ENCODE measurements at places on chromosomes 6 and 20.

- no peak for DNase-seq
These were observed 220.0 kb upstream of the FOXQ1 start for GRCh38 chr6:1091900-1092299.

DNA sequence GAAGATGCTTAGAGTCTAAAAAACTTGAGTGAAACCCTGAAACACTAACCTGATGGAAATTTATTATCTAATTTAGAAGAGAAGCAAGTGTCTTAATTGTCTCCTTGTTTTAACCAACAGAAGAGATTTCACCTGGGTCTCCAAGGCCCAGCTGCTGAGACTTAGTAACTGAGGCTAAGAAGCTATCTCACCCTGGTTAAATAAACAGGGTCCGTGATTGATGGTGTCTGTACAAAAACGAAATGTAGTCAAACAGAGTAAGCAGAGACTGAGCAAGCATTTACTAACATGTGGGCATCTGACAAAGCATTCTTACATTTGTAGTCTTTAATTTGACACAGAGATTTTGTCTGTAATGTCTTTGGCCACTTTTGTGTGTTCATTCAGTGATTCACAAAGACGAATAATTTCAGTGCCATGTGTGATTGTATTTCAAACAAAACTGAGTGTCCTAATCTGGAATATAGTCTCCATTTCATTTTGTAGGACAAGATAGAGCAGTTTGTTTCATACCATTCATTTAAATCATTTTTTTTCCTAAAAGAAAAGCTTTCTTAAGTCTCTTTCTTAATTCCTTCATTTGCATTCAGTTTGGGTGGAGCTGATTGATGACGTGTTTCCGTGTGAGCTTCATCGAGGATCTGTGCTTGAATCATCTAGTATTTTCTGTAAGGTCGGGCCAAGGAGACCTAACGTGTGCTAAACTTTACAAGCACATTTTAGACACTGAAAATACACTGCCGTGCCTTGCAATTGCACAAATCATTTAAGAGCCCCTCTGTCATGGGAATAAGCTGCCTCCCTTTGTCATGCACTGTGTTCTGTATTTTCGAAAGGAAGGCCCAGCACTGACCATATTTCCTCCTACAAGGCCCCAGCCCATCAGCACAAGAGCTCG, 170.6 kb upstream of the QKI start:
- no peak for DNase-seq

DNA sequence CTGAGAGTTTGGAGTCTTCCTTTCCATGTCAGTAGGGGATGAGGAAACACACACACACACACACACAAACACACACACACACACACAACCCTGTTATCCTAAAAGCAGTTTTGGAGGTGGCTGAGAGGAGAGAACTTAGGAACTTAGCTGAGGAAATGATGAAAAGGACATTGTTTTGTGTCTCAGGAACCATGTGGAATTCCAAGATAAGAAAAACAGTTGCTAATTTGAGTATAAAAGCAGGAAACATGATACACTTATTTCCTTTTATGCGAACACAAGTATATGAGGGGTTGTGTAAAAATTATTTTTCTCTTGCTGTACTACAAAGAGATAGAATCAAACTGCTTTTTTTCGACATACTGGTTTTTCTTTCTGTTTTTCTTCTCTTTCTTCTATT, at the start of gene MYCT1:
Gene MYCT1, plus strand, starts transcription at position 264 of the 400 bp plus-strand sequence. Its CDS starts 6 bp downstream, at position 270.
- DNase-seq, result no peak

GRCh38 chr6:127243501-127243900, 23.2 kb upstream of the RNF146 start:
- DNase-seq, result no peak

DNA sequence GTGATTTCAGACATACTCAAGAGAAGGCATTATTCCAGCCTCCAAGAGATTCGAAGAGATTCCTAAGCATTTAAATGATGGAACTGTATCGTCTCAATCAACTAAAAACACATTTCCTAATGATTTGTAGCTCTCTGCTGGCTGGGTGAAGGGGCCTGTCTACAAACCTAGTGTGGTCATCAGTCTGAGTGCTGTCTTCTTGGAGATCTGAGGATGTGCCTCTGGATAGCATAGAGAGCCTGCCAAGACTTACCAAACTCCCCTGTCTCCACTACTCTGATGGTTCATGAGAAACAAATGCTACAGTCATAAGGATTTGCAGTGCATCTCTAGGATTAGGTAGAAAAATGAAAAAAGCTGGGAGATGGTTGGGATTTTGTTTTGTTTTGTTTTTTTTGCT, 176.9 kb upstream of the CITED2 start:
- no peak for DNase-seq

GRCh38 chr6:105153676-105154075, 26.1 kb downstream of the POPDC3 start:
- no peak for DNase-seq

GRCh38 chr6:26025047-26025893, 62.0 kb upstream of the HFE start:
- no peak for DNase-seq

- no peak for DNase-seq
These were observed 245.5 kb downstream of the PACRG start for GRCh38 chr6:162973151-162973872.

- DNase-seq, result no peak
These were observed 28.1 kb downstream of the PYGB start for GRCh38 chr20:25275813-25276532.

DNA sequence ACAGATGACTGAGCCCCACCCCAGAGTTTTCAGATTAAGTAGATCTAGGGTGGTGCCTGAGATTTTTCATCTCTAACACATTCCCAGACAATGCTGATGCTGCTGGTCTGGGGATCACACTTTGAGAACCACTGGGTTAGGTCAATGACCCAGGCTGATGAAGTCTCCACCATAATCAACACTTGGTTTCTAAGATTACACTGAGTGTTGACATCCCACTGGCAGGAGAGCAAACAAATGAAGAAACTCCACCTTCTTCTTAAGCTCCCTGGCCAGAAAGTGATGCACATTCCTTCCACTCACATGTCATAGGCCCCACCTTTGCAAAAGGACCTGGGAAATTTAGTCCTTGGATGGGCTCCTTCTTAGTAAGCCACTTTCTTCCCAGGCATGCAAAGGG, 53.1 kb downstream of the MAFB start:
- no peak for DNase-seq

- DNase-seq, result no peak
These were observed 50.8 kb upstream of the FAM83D start for GRCh38 chr20:38875175-38875993.

GRCh38 chr20:59007665-59008511, 834 bp upstream of the CTSZ start:
- no peak for DNase-seq

GRCh38 chr20:57696401-57696961, 13.3 kb downstream of the PMEPA1 start:
- DNase-seq, result no peak

DNA sequence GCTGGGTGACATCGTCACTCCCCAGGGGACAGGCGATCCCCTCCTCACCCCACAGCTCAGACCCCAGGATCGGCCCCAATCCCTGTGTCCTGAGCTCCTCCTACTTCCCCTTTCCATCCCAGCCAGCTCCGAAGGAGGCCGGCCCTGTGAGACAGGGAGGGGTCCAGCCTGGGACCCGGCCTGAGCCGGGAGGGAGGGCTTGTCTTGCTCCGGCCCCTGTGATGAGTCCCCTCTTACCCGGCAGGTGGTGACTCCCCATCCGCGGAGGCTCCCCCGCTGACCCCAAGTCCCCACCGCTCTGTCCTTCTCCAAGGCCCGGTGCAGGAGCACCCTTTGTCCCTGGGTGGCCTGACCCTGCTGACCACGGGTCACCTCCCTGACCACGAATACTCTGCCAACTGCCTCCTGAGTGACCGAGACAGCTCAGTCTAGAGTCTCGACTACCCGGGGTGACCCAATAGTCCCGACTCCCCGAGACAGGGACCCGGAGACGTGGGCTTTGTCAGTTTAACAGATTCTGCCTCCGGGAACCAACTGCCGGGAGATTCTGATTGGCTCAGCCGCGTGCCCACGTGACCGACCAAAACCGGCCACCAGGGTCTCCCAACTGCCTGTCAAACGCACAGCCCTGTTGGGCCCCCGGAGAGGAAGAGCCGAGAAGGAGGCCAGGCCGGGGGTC, 187.4 kb upstream of the PROKR2 start:
- peak; percentile 44 for DNase-seq

DNA sequence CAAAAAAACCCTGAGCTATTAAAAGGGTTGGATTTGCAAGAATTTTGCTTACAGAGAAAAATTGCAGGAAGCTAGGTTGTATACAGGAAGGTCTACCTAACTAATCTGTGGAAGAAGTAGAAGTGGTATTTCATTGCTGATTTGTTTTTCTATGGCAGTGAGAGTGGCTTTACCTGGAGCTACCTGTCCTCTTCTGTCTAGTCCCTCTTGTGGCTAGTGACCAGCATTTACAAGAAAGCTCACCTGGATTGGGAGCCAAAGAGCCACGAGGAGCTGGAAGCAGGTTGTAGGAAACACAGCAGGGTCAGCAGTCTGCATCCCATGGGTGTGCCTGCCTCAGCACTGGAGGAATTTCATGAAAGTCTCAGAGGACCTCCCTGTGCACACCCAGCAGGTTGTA, 120.3 kb upstream of the RALGAPA2 start:
- DNase-seq, result no peak

DNA sequence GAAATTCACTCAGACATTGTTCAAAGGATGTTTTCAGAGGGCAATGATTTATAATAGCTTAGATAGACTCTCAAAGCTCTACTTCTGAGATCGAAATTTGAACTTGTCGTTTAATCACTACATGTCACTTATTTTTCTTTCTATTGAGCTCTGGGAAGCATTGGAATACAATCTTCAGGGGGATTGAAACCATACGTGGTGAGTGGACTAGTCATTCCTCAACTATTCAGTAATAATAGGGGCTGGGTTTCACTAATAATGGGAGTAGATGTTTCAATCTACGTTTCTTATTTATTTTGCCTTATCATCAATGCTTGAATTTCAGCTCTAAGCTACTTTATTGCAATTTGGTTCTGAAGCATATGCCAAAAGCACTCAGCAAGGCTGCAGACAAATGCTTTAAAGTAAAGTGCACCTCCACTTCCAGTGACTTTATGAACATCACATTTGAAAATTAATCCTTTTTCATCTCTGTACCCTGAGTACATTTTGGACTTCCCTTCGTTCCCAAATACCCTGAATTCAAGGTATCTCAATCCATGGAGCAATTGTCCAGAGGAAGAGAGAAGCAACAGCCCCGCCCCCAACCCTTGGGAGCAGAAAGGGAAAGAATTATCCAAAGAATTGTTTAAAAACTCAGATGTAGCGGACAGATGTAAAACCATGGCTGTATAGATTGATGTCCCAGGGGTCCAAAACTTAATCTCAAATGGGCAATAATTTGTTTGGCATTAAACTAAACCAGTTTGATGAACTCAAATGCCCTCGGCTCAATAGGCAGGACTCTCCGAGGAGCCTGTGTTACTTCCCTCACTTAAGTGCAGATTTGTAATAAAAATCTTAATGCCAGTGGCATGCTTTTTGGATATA, 68.1 kb downstream of the HFE start:
- no peak for DNase-seq

DNA sequence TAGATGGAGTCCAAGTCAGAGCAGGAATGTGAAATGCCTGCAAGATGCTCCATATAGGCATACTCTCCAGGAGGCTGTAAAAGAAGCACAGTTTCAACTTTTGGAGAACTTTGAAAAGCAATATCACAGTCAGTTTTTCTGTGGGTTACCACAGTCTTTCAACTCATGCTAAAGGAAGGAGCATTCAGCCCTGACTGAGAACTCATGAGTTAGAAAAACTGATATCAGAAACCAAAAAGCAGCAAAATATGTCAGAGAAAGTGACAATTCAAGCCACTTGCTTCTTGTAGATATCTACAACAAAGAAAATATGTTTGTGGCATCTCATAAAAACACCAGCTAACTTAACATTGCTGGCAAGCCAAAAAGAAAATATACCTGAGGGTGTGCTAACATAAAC, 36.1 kb upstream of the PTCHD4 start:
- DNase-seq, result no peak

DNA sequence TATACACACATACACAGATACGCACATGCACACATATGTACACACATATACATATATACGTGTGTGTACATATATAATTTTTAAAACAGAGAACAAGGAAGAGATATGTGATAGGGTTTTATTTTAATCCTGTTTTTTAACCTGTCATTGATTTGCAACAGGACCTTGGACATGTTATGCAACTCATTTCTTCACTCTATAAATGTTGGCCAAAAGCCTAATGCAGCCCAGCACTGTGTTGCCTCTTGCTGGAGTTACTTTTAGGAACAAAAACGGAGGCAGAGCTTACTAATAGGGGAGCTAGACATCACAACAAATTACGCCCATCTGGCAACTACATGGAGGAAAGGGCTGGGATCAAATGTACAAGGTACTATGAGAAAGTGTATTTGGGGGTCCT, 179.9 kb upstream of the TAB2 start:
- no peak for DNase-seq

DNA sequence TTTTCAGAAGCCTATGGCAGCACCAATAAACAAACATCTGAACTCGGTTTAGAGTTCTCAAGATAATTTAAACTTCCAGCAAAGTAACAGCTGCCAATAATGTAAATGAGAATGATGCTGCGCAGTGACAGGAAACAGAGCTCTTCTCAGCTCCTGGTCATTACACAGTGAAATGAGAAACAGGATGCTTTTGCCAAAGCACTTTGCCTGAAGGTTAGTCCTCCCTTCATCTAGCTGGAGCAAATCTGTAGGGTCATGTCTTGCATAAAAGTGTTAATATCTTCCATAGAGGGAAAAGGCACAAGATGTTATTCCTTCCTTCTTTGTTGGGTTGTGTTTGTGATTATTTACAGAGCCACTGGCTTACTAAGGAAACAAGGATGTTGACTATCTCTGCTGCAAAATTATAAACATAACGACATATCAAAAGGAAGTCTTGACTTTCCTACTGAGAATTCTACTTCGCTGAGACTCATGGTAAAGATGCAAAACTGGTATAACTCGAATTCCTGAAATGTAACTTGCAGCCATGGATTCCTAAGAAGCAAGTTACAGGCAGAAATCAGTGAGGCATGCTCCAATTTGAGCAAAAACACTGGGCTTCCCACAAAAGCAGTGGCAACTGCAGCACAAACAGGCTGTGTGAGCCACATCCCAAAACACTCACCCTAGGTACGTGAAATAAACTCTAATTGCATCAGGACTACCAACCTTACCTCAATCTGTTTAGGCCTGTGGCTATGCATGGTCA, 102.5 kb upstream of the BEND6 start:
- DNase-seq, result no peak

DNA sequence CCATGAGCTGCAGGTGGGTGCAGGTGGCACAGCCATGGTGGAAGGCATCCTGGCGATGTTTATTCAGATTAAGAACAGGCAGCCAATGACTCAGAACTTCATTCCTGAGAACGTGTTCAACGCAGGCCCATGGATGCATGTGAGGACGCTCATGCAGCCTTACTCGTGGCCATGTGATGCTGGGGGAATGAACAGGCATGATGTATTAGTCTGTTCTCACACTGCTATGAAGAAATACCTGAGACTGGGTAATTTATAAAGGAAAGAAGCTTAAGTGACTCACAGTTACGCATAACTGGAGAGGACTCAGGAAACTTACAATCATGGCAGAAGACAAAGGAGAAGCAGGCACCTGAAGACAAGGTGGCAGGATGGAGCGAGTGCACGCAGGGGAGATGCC, 146.6 kb downstream of the RNASET2 start:
- no peak for DNase-seq
